NCI-H1092 treated with DMSO at 0.1 percent for 48 hours (cell line): ENCODE measurements at places on chromosomes 3 and 15.

DNA sequence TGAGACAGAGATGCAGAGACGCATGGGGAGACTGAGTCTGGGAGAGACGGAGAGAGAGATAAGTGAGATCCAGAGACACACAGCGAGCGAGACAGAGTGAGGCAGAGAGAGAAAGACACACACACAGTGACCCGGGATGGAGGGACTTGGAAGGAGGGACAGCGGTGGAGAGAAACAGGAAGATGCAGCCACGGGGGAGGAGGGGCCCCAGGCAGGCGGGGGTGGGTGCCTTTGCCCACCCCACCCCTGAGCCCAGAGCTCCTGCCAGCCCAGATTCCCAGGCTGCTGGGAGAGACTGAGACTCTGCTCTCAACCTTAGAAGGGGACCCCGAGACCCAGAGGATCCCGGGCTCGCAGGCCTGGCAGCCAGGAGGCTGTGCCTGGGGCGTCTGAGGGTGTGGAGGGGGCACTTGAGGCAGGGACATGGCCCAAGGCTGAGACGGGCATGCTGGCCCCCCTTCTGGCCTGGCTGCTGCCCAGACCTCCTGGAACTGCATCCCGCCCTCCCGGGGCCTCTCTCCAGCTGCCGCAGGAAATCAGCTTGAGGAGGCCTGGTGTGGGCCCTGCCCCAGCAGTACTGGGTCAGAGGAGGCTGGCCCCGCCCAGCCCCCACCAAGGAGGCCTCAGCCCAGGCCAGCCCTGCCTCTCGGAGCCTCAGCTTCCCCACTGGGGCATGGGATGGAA is 18.1 kb downstream of the H1-8 start:
- peak; percentile 49 for DNase-seq

GRCh38 chr3:86126552-86126951 is 864.4 kb downstream of the VGLL3 start:
- no peak for DNase-seq

DNA sequence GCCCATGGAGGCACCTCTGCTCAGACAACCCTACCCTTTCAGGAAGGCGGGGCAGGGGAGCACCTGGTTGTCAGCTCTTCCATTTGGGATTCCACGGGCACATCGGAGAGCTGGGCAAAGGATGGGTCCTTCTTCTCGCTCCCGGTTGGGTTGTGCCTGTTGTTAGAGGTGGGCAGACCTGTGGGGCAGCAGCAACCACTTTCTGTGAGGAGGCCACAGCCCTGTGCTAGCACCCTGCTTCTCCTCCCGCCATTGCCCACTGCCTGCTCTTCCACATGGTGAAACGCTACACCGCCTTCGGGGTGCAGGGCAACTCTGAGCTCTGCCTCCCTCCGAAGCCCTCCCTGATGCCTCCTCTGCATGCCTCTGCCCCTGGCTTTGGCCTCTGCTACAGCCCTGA is 7.0 kb upstream of the HHATL start:
- DNase-seq: no peak

- DNase-seq: peak; percentile 59
Measured at GRCh38 chr3:127688416-127689265, 15.9 kb downstream of the ABTB1 start.

DNA sequence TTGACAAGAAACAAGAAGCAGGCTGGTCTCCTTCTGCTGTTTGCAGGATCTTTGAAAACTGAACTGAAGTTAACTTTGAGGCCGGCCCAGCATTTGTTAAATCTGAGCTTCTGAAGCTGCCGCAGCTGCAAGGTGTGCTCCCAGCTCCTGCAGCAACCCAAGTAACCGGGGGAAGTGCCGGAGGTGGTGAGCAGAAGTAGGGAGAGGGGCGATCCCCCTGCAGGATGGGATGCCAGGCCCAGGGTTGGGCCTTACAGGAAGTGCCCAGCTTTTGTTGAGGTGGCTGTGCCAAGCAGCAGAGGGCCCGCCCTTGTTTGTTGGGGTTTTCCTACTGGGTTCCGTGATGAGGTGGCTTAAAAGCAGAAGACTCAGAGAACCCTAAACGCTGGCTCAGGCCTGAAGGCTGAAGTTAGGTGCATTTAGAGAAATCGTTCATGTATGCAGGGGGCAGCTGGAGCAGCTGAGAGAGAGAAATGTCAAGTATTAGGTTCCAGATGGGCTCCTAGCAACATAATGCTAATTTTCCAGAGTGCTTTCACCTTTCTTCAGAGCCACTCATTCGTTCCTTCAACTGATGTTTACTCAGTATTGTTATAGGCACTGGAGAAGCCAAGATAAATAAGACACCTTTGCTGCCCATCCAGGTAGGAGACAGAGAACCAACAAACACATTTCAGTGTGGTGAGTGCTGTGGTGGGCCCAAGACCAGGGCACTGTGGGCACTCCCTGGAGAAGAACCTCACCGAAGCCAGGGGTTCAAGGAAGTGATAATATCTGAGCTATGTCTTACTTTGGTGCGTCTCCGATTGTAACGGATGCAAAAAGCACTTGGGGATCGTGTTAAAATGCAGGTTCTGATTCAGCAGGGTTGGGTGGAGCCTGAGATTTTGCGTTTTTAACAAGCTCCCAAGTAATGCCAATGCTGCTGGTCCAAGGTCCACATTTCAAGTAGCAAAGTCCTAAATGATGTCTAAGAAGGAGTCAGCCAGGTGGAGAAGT is 42.2 kb upstream of the PLCL2 start:
- DNase-seq: peak; percentile 92

DNA sequence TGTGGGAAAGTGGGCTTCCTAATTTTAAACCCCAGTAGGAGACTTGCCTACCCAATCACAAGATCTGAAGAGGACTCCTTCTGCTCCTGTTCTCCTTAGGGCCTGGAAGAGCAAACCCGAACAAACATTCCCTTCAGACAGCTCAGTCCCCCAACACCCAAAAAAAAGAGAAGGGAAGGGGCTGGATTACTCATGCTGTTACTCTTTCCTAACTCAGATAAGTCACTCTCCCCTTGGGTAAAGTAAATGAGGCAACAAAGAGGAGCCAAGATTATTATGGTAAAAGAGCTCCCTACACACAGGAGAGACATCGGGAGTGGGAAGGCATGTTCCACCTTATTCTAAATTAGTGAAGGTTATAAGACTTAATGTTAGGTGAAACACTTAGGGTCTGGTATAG is 18.1 kb upstream of the LEKR1 start:
- no peak for DNase-seq

DNA sequence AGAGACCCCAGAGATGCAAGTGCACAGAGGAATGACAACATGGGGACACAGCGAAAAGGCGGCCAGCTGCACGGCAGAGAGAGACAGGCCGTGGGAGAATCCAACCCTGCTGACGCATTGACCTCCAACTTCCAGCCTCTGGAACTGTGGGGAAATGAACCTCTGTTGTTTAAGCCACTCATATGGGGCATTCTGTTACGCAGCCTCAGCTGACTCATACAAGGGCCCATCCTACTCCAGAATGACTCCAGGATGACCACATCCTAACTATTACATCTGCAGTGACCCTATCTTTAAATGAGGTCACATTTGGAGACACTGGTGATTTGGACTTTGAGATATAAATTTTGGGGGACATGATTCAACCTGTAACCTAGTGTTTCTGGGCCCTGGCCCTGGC is 44.0 kb downstream of the KLF15 start:
- no peak for DNase-seq

DNA sequence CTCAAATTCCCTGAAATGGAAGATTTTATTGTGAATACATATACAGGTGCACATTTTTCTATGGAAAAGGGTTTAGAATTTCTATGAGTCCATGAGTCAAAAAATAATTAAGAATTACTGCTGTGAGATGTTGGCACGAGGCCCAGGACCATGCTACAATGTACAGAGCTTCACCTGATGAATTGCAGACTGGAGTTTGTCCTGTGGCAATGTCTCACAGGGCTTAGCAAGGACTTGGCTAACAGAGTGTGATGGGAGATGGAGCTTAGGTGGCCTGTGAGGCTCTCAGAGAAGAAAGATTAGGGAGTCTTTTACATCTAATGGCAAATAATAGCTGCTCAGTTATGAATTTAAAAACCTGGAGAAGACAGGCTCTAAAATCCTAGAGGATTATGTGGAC is 219.5 kb upstream of the CBLB start:
- no peak for DNase-seq

- no peak for DNase-seq
Measured at GRCh38 chr3:13519006-13519791, 29.7 kb upstream of the FBLN2 start.
